WTC11 (cell line): ENCODE measurements at places on chromosomes 3 and 15.

GRCh38 chr3:129491794-129492193, 36.6 kb upstream of the RHO start:
- no peaks in the 10 kb centered on the region; the same call in none of the 2 replicates for H3K27me3 ChIP-seq

GRCh38 chr15:57340682-57341259, 35.5 kb upstream of the CGNL1 start:
- no peaks in the 10 kb centered on the region for H3K27me3 ChIP-seq
- peak; percentile 61 for DNase-seq
- H3K4me1 ChIP-seq, result peaks cover 14% of the 10 kb centered on the region
- H3K4me3 ChIP-seq, result no peak overlapping the region

GRCh38 chr3:74614107-74614967, at the start of gene CNTN3:
TSS of gene CNTN3 (minus strand) at chr3:74614659. CDS start at chr3:74521112, 93,547 bp downstream.
- peak; percentile 60 for DNase-seq
- 0 out of 2 replicates have a peak, but pooled peaks cover 2% of the 10 kb centered on the region for H3K4me1 ChIP-seq
- peaks cover 76% of the 10 kb centered on the region for H3K27me3 ChIP-seq

DNA sequence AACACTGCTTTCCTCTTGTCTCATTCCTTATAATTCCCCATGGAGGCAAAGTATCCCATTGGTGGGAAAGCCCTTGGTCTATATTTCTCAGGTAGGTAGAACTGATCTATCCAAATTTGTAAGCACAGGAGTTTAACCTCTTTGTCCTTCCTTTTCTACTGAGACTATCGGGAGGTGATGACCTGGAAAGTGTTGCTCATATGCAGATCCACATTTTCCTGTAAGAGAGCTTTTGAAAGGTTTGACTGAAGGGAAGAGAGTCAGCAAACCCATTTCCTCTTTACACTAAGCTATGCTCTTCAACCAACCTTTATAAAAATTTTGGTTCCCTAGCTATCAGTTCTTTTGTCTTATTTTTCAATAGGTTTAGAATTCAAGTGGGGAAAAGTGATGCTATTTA, 200.7 kb downstream of the TIGIT start:
- H3K4me3 ChIP-seq, result no peak overlapping the region
- peaks cover 8% of the 10 kb centered on the region for H3K4me1 ChIP-seq
- DNase-seq, result no peak

GRCh38 chr3:83002869-83003445, 1241.5 kb upstream of the GBE1 start:
- peak overlapping the region; percentile 15; the same call in 1 of the 2 replicates for H3K4me3 ChIP-seq
- peak overlapping the region; percentile 62; the same call in 1 of the 2 replicates for H3K27ac ChIP-seq
- H3K36me3 ChIP-seq, result no peaks in the 10 kb centered on the region
- H3K4me1 ChIP-seq, result peaks cover 82% of the 10 kb centered on the region
- DNase-seq, result no peak
- H3K27me3 ChIP-seq, result no peaks in the 10 kb centered on the region

- no peak overlapping the region for H3K27ac ChIP-seq
- H3K4me1 ChIP-seq, result no peaks in the 10 kb centered on the region; the same call in 1 of the 2 replicates
- no peak for DNase-seq
- no peaks in the 10 kb centered on the region for H3K36me3 ChIP-seq
These were observed 25.2 kb upstream of the CNTN3 start for GRCh38 chr3:74639681-74640080.

DNA sequence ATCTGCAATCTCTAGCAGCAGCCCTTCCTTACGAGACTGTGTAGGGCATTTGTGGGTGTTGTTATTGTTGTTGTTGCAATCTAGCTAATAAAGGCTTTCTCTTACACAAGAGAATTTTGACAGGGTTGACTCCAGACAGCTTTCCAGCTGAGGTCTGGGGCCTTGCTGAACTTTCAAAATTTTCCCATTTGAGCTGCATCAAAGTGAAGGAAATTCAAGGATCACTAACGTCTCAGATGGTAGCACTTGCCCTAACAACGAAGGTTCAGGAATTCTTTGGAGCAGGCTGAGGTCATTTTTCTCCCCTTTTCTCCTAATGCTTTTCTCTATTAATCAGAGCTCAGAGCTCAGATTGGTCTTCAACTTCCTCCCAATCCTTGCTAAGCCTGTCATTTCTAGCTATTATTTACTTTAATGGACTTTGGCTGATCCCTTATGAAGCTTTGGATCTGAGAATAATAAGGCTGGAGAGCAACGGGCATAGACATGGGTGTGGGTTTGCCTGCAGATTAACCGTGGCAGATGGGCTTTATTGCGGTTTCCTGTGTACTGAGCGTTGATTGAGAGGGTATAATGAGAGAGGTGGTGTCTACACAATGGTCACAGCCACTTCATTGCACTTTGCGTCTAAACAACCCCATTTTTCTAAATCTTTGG, 614.0 kb upstream of the AGTR1 start:
- DNase-seq, result no peak
- no peaks in the 10 kb centered on the region for H3K27me3 ChIP-seq
- H3K27ac ChIP-seq, result 0 out of 2 replicates have a peak overlapping the region, but pooled peaks have one; percentile 51
- H3K4me3 ChIP-seq, result no peak overlapping the region
- peaks cover 4% of the 10 kb centered on the region; the same call in 1 of the 2 replicates for H3K4me1 ChIP-seq

- H3K27me3 ChIP-seq, result no peaks in the 10 kb centered on the region
- no peak overlapping the region for H3K4me3 ChIP-seq
- H3K27ac ChIP-seq, result no peak overlapping the region
- peaks cover 11% of the 10 kb centered on the region for H3K4me1 ChIP-seq
These were observed 84.9 kb upstream of the ACP3 start for GRCh38 chr3:132232231-132232792.

DNA sequence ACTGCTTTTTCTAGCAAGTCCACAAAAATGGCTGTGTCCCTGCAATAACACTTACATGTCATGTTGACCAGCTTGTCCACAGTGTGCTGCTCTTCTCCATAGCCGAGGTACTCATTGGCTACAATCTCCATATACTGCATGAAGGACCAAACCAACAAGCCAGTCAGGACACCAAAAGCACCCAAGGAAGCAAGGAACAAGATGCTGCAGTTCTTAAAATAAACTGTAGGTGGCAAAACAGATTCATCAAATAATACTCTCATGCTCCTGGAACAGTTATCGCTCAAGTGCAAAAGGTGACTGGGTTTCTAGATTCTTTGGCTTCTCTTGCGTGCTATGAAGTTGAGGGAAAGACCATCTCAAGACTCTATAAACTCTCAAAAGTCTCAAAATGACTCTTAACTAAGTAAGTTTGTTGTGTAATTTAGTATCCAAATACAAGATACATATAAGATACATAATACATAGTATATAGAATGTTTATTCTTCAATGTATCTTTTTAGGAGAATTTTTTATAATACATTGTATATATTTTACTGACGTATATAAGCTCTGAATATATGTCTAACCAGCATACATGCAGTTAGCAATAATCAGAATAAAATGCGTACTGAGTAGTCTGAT, 57.0 kb downstream of the NEK10 start:
- peaks cover 2% of the 10 kb centered on the region for H3K4me1 ChIP-seq
- no peak overlapping the region for H3K4me3 ChIP-seq
- peaks cover 3% of the 10 kb centered on the region for H3K36me3 ChIP-seq
- H3K27me3 ChIP-seq, result no peaks in the 10 kb centered on the region
- no peak overlapping the region for H3K27ac ChIP-seq

DNA sequence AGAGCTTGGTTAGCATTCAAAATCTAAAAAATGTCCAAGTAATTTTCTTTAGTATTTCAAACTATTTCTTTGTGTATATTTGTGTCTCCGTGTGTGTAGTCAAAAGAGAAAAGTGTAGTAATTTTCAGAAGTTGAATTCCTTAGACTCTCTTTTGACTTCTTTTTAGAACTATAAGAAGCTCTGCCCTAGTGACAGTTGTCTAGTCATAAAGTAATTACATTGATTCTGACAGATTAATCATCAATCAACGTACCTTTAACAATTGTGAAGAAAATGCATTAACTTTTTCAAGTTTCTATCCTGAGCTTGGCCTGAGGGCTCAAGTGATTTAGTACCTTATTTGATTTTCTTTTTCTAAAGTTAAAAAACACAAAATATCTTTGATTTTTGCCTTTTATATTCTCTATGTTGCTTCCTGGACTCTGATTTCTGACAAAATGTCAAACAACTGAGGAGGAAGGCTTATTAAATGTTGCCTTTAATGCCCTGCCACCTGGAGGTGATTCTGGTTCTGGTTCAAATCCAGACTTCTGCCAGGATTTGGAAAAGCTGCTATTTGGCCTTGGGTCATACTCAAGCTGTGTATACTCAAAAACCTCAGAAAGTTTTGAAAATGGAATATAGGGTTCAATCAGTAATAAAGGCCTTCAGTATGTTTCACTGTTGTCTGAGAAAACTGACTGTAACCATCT, 653.6 kb downstream of the NSUN3 start:
- no peaks in the 10 kb centered on the region for H3K4me1 ChIP-seq
- H3K27me3 ChIP-seq, result no peaks in the 10 kb centered on the region
- H3K27ac ChIP-seq, result no peak overlapping the region
- H3K36me3 ChIP-seq, result no peaks in the 10 kb centered on the region

- H3K36me3 ChIP-seq, result peaks cover 35% of the 10 kb centered on the region
- no peak overlapping the region for H3K4me3 ChIP-seq
- DNase-seq, result no peak
- H3K4me1 ChIP-seq, result peaks cover 17% of the 10 kb centered on the region
These were observed 1.0 kb upstream of the CXCR6 start for GRCh38 chr3:45942051-45942825.

DNA sequence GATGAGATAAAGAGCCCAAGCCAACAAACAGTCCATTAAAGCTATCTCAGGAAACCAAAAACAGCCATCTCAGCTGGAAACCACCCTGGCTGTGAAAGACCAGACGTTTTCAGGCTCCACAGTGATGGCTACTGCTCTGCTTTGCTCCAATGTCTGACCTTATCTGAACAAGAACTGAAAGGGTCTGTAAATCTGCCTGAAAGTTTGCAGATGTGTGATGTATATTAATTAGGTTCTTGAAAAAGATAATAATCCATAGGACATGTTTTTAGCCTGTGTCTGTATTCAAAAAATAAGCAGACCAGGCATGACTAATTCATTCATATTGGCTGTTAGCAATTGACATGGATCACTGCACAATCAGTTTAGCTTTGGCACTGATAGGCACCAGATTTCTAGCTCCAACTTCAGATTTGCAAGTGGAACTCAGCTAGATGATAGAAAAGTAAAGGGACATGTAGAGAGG, 611.4 kb upstream of the NAALADL2 start:
- H3K27me3 ChIP-seq, result no peaks in the 10 kb centered on the region
- DNase-seq, result no peak
- peaks cover 17% of the 10 kb centered on the region for H3K4me1 ChIP-seq
- no peak overlapping the region for H3K27ac ChIP-seq
